Stimulated activated CD8-positive, alpha-beta memory T cell treated with anti-CD3 and anti-CD28 coated beads, Interleukin-7, amount 100 ng/mL, for 1 hour (primary cell): ENCODE measurements at places on chromosomes 4 and X.

- DNase-seq = no peak
Observed at GRCh38 chr4:4711902-4712301, 147.6 kb upstream of the MSX1 start.

DNA sequence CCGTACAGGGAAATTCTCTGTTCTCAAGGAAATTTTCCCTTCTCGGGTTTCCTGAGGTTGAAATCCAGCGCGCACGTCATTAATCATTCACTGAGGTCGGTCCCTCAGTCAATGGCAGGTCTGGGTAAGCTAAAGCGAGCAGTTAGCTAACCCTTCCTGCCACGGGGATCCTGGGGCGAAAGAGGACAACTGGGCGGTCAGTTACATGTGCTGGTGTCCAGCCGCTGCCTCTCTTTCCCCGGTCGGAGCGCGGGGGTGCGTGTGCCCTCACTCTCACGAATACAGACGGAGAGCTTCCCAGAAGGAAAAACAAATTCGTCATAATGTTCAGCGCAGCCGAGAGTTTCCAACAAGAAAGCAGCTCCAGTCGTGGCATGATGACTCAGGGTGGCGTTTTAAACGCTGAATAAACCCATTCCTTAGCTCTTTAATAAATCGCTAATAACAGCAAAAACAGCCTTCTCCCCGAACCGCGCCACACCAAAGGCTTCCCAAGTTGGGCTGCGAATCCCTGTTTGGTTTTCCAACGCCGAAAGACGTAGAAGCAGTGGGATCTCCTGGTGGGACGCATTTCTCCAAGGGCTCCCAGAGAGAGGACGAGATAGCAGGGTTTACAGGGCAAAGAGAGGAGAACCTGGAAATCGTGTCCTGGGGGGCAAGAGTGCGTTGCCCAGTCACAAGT, 752 bp upstream of the FGF5 start:
- DNase-seq = no peak

GRCh38 chr4:174613979-174614378, 91.7 kb upstream of the HPGD start:
- no peak for DNase-seq

- no peak for DNase-seq
Observed at GRCh38 chrX:152915541-152916241, 17.8 kb downstream of the ZNF185 start.

- DNase-seq = no peak
Observed at GRCh38 chr4:145130788-145131399, 32.8 kb downstream of the ABCE1 start.

DNA sequence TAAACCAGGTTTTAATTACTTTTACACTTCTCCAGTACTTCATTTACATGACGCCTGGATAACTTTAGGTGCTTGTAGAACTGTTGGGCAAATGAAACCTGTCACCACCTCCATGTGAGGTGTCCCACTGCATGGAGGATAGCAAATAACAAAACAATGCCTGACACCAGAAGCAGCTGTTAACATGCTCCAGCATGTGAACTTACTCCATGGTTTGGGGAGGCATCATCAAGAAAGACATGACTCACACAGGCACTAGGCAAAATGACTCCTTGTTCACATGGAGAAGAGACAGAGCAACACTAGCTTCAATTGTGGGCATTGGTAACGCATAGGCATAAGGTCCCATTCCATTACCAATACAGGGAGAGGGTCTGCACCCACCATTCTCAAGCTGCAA, 198.1 kb upstream of the F9 start:
- no peak for DNase-seq

DNA sequence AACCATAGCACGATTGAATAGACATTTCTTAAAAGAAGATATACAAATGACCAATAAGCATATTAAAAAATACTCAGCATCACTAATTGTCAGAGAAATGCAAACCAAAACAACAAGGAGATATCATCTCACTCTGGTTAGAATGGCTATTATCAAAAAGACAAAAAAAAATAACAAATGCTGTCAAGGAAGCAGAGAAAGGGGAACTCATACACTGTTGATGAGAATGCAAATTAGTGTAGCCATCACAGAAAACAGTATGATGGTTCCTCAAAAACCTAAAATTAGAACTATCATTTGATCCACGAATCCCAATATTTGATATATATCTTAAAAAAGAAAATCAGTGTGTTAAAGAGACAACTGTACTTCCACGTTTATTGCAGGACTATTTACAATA, 71.7 kb upstream of the BANK1 start:
- no peak for DNase-seq

GRCh38 chr4:187992971-187993370, 2.6 kb upstream of the ZFP42 start:
- DNase-seq = no peak

- no peak for DNase-seq
Observed at GRCh38 chrX:34546366-34546765, 110.7 kb downstream of the TMEM47 start.

- DNase-seq = no peak
Observed at GRCh38 chr4:152610131-152610530, 69.7 kb downstream of the TMEM154 start.

- no peak for DNase-seq
Observed at GRCh38 chr4:145679520-145679919, 426 bp upstream of the C4orf51 start.

- DNase-seq = no peak
Observed at GRCh38 chr4:24795666-24796381, 451 bp downstream of the SOD3 start.

DNA sequence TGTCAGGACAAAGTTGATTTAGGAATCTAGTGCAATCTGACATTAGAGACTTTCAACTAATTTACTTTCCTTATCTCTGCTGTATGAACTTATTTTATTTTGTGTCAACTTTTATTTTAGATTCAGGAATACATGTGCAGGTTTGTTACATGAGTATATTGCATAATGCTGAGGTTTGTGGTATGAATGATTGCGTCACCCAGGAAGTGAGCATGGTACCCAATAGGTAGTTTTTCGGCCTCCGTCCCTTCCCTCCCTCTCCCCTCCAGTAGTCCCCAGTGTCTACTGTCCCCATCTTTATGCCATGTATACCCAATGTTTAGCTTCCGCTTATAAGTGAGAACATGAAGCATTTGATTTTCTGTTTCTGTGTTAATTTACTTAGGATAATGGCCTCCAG, 68.7 kb upstream of the TEX13D start:
- DNase-seq = no peak

- no peak for DNase-seq
Observed at GRCh38 chr4:120228086-120228485, 161.4 kb upstream of the MAD2L1 start.

DNA sequence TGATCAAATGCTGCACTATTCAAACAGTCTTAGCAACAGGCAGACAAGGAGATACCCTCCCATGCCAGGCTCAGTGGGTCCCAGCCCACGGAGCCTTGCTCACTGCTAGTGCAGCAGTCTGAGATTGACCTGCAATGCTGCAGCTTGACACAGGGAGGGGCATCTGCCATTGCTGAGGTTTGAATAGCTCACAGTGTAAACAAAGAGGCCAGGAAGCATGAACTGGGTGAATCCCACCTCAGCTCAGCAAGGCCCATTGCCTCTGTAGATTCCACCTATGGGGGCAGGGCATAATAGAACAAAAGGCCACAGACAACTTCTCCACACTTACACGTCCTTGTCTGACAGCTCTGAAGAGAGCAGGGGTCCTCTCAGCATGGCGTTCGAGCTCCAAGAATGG, 26.6 kb upstream of the ZXDB start:
- DNase-seq = no peak

DNA sequence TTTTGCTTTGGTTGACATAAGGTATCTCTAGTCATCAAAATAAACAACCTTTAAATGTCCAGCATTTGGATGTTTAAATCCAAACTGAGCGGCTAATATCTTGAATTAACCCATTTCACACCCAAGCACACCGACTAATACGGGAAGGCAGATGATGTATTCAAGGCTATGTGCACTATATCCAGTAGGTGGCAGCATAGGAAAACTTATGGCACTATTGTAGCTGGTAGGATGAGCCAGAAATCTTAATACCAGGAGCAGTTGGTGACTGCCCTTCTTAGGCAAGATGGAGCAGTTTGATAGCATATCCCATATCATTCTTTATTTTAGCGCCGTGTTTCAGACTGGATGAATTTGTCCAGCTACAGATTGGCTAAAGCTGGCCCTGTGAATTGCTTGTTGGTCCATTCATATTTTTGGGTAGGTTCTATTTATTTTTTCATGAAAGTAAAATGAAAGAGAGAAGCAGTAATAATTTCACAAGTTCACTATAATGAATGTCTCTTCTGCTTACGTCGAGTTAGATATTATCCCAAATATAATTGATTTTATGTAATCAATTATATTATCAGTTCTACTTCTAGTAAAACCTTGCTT, 24.4 kb downstream of the UCHL1 start:
- no peak for DNase-seq

DNA sequence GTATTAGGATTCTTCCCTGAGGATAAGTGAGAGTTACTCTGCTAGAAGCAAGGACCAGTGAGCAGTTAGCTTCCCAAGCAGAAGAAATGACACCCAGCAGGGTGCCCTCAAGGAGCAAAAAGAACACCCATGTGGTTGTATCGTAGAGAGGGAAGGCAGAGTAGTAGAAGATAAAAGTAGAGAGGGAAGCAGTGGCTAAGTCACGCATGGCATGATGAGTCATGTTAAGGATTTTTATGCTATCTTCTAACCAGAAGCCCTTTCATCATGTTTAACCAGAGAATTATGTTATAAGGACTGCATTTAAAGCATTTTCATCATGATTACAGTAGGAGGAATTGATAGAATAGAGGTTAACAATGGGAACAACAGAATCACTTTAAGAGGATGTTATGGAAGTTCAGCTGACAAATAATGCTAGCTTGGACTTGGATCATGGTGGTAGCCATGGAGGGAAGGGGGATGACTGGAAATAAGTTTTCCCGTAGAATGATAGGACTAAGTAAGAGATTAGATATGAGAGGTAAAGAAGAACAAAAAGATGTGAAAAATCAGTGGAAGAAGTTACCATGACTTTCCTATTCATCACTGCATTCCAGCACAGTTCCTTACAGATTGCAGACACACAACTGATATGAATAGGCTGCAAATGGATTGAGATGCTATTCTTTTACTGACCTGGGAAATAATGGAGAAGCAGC, 383.5 kb upstream of the INTU start:
- DNase-seq = no peak

- no peak for DNase-seq
Observed at GRCh38 chr4:39533541-39533940, 6.3 kb upstream of the UGDH start.

- DNase-seq = no peak
Observed at GRCh38 chrX:129737916-129738315, 863 bp upstream of the XPNPEP2 start.

DNA sequence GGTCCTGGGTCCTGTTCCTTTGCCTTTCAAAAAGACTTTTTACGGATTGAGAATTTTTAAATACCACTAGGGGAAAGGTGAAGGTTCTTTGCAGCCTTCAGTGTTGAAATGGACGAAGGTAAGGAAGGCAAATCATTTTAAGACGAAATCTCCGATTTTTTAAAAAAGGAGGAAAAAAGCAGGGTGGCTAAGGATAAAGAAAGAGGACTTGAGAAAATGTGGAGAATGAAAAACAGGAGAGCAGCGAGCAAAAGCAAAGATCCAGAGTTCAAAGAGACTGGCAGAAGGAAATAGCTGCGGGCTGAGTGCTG, 314 bp downstream of the EPHA5 start:
- no peak for DNase-seq

- no peak for DNase-seq
Observed at GRCh38 chrX:124239911-124240310, 92.5 kb upstream of the TEX13D start.

DNA sequence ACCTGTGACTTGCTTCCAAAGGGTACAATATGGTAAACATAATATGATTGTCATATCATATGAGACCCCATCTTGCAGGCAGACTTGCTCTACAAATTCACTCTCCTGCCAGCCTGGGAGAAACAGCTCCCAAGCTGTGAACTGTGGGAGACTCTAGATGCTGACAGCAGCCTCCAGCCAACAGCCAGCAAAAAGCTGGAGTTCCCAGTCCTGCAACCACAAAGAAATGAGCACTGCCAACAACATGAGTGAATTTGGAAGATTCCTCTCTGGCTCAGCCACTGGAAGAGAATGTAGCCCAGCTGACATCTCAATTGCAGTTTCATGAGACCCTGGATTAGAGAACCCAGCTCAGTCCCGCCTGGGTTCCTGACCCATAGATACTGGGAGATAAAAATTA, 145.4 kb downstream of the QDPR start:
- no peak for DNase-seq

DNA sequence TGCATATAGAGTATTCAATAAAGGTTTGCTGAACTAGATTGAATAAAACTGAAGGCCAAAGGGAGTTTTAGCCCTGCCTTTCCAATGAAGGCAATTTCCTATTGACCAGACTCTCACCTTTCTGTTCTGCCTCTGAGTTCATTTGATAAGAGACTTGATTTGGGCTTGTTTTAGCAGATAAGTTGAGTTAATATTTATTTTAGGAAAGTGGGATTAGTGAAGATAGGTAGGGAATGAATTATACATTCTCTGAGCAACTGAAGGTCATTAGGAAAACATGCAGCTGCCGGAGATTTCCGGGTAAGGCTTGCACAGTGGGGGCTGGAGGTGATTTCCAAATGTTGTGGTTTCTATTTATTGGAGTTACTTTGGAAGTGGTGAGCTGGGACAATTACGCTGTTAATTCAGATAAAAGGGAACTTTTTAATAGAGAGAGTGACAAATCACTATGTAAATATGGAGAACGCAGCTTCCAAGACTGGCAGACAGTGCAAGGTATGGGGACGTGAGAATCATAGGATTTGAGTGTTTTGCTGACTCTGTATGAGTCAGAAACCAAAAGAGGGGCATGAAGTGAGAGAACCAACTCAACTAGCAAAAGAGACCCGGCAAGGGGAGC, 553.6 kb upstream of the BOD1L1 start:
- DNase-seq = no peak

DNA sequence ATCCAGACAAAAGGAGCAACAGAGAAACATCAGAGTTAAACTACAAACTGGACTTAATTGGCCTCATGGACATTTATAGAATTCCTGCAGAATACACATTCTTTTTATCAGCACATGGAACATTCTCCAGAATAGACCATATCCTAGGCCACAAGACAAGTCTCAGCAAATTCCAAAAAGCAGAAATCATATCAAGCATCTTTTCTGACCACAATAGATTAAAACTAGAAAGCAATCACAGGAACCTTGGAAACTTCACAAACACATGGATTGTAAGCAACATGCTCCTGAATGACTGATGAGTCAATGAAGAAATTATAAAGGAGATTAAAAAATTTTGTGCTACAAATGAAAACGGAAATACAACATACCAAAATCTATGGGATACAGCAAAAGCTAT, 526.7 kb downstream of the PCDH7 start:
- no peak for DNase-seq

GRCh38 chr4:169996379-169997240, 29.6 kb downstream of the MFAP3L start:
- DNase-seq = no peak

- DNase-seq = no peak
Observed at GRCh38 chr4:185122681-185123345, 20.3 kb upstream of the SLC25A4 start.

- no peak for DNase-seq
Observed at GRCh38 chr4:86483773-86484172, 110.3 kb upstream of the PTPN13 start.

GRCh38 chr4:151329217-151330007, 4.0 kb upstream of the SH3D19 start:
- no peak for DNase-seq
